ENCODE measurements at places on chromosomes 4 and X.

- DNase-seq: no peak
Observed at GRCh38 chr4:24765376-24765988, 29.9 kb upstream of the SOD3 start.

DNA sequence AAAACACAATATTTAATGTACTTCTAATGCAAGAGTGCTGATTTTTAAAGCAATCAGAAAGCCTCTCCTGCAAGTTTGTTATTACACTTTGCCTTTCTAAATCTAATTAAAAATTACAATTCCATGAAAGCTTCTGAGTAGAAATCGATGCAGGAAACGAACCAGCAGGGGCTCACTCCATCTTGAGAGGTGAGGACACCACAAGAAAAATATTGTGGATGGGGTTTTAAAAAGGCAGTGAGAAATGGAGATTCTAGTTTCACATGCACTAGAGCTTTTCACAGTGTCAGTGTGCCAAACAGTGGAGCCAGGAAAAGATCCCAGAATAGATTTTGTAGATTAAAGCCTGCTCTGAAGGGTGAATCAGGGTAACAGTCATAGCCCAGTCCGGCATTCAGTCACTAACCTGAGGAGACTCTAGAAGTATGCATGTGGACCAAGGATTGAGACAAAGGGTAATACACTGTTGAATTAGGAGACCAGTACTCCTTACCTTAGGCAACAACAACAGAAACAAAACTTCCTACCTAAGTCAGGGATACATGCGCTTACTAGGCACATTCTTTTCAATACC is 362.3 kb downstream of the NAF1 start:
- no peak for DNase-seq

GRCh38 chr4:14848229-14848628 is 154.1 kb upstream of the CPEB2 start:
- DNase-seq: no peak

- DNase-seq: no peak
Observed at GRCh38 chr4:184671101-184671500, 21.6 kb downstream of the PRIMPOL start.

GRCh38 chr4:82402196-82402775 is 28.0 kb downstream of the HNRNPDL start:
- DNase-seq: no peak

GRCh38 chrX:103398421-103398864 is 22.1 kb downstream of the BEX3 start:
- DNase-seq: no peak

DNA sequence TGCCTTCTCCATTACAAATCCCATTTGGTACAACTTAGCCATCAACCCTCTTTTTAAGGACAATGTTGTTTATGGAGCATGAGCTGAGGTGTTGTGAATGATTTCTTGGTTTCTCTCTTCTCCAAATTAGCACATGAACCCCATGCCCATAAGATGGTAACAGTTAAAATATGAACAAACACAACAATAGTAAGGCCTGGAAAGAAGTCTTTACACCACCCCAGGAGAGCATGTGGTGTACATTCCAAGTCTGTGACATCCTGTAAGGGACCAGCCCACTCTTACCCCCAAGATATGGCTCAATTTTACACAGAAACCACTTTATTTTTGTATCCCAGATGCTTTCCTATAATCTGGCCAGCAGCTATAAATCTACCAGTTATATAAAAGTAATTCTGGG is 226.1 kb downstream of the COX18 start:
- no peak for DNase-seq

- no peak for DNase-seq
Observed at GRCh38 chr4:120881351-120881750, 41.2 kb downstream of the PRDM5 start.

DNA sequence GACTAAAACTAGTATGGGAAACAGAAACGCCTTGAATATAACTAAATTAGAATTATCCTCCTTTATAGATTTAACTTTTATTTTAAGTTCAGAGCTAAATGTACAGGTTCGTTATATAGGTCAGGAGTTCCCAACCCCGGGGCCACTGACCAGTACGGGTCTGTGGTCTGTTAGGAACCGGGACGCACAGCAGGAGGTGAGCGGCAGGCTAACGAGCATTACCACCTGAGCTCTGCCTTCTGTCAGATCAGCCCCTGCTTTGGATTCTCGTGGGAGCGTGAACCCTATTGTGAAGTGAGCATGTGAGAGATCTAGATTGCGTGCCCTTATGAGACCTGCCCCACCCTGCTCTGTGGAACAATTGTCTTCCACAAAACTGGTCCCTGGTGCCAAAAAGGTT is 51.0 kb downstream of the FAT4 start:
- DNase-seq: no peak

DNA sequence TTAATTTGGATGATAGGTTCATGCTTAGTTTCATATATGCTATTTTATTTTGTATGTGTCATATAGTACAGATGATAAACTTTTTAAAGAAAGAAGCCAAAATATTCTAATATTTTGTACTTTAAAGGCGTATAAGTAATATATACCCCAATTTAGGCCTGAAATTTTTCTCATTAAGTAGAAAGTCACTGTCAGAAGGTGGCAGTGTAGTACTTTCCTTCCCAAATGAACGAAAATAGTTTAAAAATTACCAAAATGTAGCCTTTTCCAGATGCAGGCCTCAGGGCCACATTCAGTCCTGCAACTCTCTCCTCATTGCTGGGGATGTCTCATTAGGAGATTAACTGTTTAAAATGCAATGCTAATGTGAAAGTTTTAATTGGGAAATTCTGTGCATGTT is 1263.6 kb downstream of the C4orf33 start:
- DNase-seq: no peak
